ENCODE measurements at places on chromosomes 7 and 10.

DNA sequence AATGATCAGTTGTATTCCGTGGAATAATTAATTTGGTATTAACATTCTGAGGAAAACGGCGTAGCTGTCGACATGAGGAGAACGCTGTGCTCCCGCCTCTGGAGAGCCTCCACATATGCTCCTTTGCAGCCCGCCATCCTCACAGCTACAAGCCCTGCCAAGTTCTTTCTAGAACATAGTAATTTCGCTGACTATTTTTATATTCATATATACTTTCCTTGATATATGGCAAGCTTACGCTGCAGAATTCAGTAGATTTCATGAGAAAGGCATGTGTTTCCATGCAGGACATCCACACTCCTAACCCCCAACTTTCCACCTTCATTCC is 45.2 kb downstream of the TBXAS1 start:
- H3K27me3 ChIP-seq, result no peaks in the 10 kb centered on the region
- no peak for DNase-seq
- H3K4me3 ChIP-seq, result no peak overlapping the region
- no peak overlapping the region for H3K27ac ChIP-seq

DNA sequence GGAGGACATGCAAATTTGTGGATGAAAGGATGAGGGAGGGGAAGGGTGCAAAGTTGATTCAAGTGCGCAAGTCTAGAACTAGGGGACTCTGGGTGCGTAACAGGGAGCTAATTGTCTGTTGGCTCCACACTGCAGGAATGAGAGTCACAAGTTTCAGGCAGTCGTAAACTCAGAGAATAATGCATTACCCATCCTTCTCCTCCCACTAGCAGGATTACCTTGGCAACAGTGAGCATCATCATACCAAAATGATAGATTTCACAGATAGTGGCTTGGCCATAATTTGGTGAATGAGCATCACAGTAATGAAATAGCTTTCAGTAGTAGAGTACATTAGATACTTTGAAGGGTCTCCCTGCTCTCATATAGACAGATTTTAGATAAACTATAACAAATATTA is 565.5 kb downstream of the GALNT17 start:
- no peaks in the 10 kb centered on the region for H3K36me3 ChIP-seq
- no peak overlapping the region for H3K27ac ChIP-seq
- DNase-seq, result no peak
- H3K27me3 ChIP-seq, result no peaks in the 10 kb centered on the region
- no peak overlapping the region for H3K4me3 ChIP-seq
- H3K4me1 ChIP-seq, result no peaks in the 10 kb centered on the region

DNA sequence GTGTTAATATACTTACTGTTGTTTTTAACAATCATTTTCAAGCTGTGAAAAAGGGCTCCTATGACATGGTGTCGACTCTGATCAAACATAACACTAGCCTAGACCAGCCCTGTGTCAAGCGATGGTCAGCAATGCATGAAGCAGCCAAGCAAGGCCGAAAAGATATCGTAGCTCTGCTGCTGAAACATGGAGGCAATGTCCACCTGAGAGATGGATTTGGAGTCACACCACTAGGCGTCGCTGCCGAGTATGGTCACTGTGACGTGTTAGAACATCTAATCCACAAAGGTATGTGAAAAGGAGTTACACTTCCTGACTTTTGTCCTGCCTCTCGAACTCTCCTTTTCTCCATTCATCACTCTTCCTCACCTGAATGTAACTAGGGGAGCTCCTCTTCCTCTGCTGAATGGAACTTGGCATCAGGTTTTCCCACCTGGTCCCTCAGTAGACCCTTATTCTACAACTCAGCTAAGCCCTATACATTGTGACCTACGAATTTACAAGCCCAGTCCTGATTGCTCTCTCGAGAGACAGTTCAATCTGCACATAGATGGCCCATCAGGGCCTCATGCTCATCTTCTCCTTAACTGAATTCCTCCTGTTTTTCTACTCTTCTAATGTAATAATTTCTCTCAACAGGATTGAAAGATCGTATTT is 23.0 kb downstream of the ASB15 start:
- DNase-seq, result peak; percentile 25
- H3K4me1 ChIP-seq, result peaks cover 3% of the 10 kb centered on the region
- H3K36me3 ChIP-seq, result no peaks in the 10 kb centered on the region
- no peak overlapping the region for H3K4me3 ChIP-seq

GRCh38 chr7:52463341-52463740 is 572.1 kb upstream of the POM121L12 start:
- H3K4me1 ChIP-seq, result no peaks in the 10 kb centered on the region
- H3K4me3 ChIP-seq, result no peak overlapping the region
- no peak overlapping the region for H3K27ac ChIP-seq
- H3K36me3 ChIP-seq, result no peaks in the 10 kb centered on the region
- DNase-seq, result no peak
- no peaks in the 10 kb centered on the region for H3K27me3 ChIP-seq

DNA sequence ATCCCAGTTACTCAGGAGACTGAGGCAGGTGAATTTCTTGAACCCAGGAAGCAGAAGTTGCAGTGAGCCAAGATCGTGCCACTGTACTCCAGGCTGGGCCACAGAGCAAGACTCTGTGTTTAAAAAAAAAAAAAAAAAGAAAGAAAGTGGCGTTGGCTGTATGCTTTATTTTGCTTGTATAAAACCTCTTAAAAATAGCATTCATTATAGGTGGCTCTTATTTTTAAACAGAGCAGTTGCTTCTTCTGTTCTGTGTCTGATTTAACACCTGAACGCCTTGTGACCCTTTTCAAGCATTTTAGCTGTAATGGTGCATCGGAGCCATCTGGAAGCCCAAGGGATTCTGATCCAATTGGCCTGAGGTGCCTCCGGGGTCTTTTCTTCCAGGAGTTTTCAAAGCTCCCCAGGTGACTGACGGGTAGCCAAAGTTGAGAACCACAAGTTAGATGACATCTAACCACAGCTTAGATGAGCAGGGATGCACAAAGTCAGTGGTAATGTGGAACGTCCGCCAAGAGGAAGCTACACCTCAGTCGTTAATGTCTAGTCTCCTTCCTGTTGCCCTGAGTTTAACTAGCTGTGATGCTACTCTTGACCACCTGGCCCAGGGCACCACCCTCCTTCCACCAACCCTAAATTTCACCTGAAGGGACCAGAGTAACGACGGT is 274.6 kb upstream of the KLF6 start:
- H3K4me3 ChIP-seq, result no peak overlapping the region
- H3K27ac ChIP-seq, result no peak overlapping the region
- no peaks in the 10 kb centered on the region for H3K36me3 ChIP-seq
- 0 out of 2 replicates have a peak, but pooled peaks cover 2% of the 10 kb centered on the region for H3K4me1 ChIP-seq
- no peak for DNase-seq

DNA sequence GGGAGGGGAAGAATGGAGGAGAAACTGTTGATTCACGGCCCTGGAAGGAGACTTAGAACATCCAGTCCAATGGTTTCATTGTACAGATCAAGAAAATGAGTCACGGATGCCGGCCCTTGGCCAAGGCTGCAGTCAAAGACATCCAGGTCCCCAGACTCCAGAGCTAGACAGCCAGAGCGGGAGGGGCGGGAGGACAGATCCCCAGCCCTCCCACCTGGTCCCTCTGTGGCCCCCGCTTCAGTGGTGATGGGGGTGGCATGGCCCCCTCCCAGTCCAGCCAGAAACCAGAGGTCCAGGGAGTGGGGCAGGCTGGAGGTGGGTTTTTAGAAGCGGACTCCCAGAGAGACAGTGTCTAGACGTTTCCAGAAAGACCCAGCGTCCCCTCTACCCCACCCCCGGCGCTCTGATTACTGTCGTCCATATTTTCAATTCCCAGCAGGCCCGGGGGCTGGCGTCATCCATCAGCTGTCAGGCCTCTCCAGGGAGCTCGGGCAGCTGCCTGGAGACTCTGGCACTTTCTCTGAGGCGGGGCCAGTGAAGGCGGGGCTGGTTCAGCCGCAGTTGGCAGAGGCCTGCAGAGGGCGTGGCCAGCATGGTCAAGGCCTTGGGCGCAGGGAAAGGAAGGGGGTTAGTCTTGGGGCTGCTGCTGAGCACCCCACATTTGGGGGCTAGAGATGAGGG is 8.0 kb upstream of the HSPB1 start:
- H3K4me3 ChIP-seq, result peak overlapping the region; percentile 32
- H3K36me3 ChIP-seq, result no peaks in the 10 kb centered on the region
- peak overlapping the region; percentile 97 for H3K27ac ChIP-seq
- H3K27me3 ChIP-seq, result no peaks in the 10 kb centered on the region
- DNase-seq, result peak; percentile 93

DNA sequence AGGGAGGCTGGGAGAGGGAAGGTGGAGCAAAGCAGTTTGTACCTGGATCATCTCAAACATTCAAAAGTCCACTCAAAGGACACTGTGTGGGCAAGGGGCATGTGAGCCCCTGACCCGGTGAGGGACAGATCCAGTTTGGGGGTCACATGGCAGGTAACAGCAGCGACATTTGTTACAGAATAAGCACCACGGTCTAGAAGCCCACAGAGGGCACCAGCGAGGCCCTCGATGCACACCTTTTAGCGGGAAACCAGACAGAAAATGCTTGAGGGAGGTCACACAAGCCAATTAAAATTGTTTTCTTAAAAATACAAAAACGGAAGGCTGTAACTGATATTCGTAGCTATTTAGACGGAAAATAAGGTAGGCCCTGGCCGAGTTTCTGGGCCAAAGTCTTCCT is 144.4 kb downstream of the ZMYND11 start:
- H3K27me3 ChIP-seq, result no peaks in the 10 kb centered on the region
- H3K27ac ChIP-seq, result no peak overlapping the region
- H3K4me1 ChIP-seq, result peaks cover 7% of the 10 kb centered on the region
- DNase-seq, result no peak
- H3K4me3 ChIP-seq, result no peak overlapping the region

DNA sequence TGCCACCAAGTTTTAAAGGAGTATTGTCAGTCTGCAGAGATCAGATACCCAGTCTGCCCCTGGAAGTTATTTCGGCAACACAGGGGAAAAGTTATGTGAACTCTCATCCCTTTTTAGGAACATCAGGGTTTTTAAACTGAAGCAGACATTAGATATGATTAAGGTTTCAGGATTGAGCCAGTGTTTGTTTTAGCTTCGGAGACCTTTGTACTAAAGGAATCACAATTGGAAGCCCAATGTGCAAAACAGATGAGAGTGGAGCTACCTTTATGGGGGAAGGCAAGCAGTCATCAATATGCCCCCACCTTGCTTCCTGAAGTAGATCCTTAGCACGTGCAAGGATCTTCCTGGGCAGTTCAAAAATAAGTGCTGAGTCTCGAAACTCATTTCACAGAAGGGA is 39.5 kb downstream of the ETV1 start:
- no peak for DNase-seq
- H3K27ac ChIP-seq, result no peak overlapping the region
- no peak overlapping the region for H3K4me3 ChIP-seq

- H3K4me3 ChIP-seq, result no peak overlapping the region
- no peaks in the 10 kb centered on the region for H3K36me3 ChIP-seq
- no peaks in the 10 kb centered on the region for H3K27me3 ChIP-seq
- no peak for DNase-seq
- no peak overlapping the region for H3K27ac ChIP-seq
Measured at GRCh38 chr7:90850471-90850870, 254.3 kb downstream of the CDK14 start.

GRCh38 chr7:91411060-91411459 is 146.8 kb downstream of the FZD1 start:
- H3K4me3 ChIP-seq, result no peak overlapping the region
- no peak overlapping the region for H3K27ac ChIP-seq
- no peak for DNase-seq
- H3K36me3 ChIP-seq, result no peaks in the 10 kb centered on the region
- H3K27me3 ChIP-seq, result no peaks in the 10 kb centered on the region
